ENCODE measurements at places on chromosomes 11 and 22.

GRCh38 chr11:74380746-74381439 is 17.3 kb downstream of the PGM2L1 start:
- no peak for DNase-seq
- peaks cover 4% of the 10 kb centered on the region for H3K36me3 ChIP-seq
- H3K4me1 ChIP-seq, result no peaks in the 10 kb centered on the region

DNA sequence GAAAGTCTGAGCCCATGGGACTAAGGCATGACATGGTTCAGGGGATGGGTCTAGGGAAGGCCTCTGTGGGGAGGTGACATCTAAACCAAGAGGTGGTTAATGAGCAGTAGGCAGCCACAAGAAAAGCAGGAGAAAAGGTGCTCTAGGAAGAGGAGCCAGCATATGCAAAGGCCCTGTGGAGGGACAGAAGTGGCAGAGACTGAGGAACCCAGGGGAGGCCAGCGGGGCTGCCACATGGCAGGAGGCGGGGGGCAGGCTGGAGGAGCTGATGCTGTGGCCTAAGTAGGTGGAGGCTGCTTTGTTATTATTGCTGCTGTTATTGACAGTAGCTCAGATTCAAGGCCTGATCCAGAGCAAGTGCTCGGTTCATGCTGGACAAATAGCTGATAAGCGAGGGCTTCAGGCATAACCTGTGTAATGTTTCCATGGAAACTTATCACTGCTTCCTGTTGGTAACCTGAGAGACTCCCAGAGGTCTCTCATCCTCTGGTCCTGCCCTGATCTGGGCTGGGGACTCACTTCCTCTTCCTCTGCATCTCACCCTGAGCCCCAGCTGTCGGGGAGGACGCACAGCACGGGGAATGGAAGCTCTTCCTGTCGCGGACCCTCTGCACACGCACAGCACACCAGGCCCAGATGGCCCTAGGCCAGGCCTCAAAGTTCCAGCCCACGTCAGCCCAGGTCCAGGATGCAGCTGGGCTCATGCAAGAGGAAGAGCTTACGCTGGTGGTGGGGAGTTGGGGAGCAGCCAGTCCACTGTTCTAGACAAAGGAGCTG is 75.2 kb upstream of the TP53I11 start:
- DNase-seq, result peak; percentile 48
- H3K27ac ChIP-seq, result peak overlapping the region; percentile 64
- H3K36me3 ChIP-seq, result no peaks in the 10 kb centered on the region

GRCh38 chr11:75450826-75451821 is 18.1 kb upstream of the KLHL35 start:
- no peak overlapping the region for H3K27ac ChIP-seq
- DNase-seq, result no peak
- no peaks in the 10 kb centered on the region for H3K4me1 ChIP-seq

DNA sequence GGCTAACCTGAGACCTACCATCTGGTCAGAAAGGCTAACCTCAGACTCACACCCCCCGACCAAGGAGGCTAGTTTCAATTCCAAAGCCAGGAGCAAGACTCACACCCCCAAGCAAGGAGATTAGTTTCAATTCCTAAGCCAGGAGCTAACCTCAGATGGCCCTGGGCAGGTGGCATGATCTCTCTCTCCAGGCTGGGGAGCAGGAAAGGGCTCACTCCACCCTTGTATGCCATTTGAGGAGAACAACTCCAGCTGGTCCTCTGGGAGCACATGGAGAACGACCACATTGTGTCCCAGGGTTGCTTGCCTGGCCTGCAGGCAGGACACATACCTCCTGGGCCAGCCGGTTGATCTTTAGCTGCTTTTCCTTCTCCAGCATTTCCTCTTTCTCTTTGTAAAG is 32.6 kb downstream of the USH1C start:
- DNase-seq, result no peak
- H3K27me3 ChIP-seq, result peaks cover 16% of the 10 kb centered on the region
- no peaks in the 10 kb centered on the region for H3K36me3 ChIP-seq
- H3K4me1 ChIP-seq, result no peaks in the 10 kb centered on the region
- H3K4me3 ChIP-seq, result no peak overlapping the region

All from thymus (tissue), 14 donors.